ENCODE measurements at places on chromosomes 16 and 17.
A peak's percentile ranks its signal among the peaks of the same experiment; 100 is the strongest.

DNA sequence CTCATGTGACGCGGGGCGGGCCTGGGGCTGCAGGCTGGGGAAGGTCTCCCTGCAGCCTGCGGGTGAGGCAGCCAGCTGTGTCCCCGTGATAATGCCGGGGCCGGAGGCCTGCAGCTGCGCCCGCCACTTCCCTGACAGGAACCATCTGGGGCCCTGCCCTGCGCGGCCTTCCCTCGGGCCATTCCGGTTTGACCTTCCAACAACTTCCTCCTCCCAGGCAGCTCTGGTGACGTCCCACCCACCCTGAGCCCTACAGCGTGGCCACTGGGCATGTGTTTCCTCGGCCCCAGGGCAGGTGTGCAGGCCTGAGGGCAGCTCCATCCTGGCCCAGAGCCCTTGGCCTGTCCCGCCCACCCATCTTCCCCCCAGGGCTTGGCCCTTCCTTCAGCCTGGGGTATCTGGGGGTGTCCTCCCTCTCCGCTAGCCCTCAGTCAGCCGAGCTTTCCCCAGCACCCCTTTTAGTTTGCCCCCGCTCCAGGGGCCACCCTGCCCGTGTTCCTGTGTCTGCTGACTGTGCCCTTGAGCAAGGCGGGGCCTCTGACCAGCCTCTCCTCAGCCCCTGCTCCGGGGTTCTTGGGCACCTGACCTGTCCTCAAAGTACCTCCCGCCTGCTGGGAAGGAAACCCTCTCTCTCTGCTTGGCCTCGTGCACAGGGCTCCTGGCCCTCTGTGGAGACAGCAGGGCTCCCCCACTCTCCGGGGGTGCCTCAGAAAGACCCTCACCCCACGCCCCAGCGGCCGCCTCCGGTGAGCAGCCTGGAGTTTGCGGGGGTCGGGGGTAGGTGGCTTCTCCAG is at the start of gene CBFA2T3:
Gene CBFA2T3, minus strand, starts transcription at position 190 of the 794 bp plus-strand sequence. CDS start 400 bp downstream, outside the sequence.
- DNase-seq = peak; percentile 28

- DNase-seq = no peak
Observed at GRCh38 chr16:3066440-3066748, 954 bp downstream of the IL32 start.

GRCh38 chr16:14538604-14539003 is 91.5 kb downstream of the PARN start:
- DNase-seq = no peak

GRCh38 chr16:88730632-88731607 is 24.6 kb downstream of the CTU2 start:
- DNase-seq = peak; percentile 65

- no peak for DNase-seq
Observed at GRCh38 chr17:47813512-47814031, 8.0 kb downstream of the OSBPL7 start.

GRCh38 chr16:23949630-23950290 is 114.0 kb downstream of the PRKCB start:
- DNase-seq = no peak

- DNase-seq = no peak
Observed at GRCh38 chr16:30649725-30650368, 913 bp upstream of the PRR14 start.

GRCh38 chr17:44828919-44829522 is 1.1 kb downstream of the GJC1 start:
- DNase-seq = no peak

GRCh38 chr17:64277831-64278562 is 14.9 kb upstream of the TEX2 start:
- DNase-seq = no peak

DNA sequence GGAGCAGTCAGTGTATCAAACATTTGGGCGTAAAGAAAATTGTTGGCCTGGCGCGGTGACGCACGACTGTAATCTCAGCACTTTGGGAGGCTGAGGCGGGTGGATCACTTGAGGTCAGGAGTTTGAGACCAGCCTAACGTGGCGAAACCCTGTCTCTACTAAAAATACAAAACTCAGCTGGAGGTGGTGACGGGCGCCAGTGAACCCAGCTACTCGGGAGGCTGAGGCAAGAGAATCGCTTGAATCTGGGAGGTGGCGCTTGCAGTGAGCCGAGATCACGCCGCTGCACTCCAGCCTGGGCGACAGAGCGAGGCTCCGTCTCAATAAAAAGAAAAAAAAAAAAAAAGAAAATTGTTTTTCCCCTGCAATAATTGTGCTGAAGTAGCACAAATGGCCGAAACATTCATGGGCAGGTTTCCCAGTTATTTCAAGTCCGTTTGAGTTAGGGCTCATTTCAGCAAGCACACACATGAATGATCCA is 1.4 kb downstream of the GCSH start:
- peak; percentile 31 for DNase-seq
